ENCODE measurements at places on chromosomes 16 and 17.

DNA sequence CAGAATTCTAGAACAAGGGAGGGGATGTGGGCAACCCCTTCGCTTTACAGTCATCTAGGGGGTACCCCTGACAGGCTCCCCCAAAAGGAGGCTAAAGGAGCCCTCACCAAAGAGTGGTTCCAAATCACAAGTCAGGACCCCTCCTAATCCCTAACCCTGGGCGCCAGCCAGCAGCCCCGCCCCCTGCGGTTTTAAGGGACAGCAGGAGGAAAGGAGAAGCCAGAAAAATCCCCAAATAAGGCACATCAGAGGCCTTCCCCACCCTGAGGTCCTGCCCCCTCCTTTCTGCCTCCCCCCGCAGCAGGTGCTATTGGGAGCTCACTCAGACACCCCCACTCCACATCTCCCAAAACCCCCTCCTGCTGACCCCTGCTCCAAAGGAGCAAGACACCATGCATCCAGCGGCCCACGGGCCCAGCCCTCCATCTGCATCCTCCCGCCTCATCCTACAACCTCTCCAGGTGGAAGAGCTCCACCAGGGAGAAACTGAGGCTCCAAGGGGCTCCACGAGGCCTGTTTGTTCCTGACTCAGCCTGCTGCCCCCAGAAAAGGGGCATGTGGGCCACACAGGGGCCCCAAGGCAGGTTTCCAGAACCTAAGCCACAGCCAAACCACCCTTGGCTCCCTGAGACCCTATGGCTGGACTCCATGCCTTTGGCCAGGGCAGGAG is 93.5 kb downstream of the GOSR1 start:
- DNase-seq: no peak

DNA sequence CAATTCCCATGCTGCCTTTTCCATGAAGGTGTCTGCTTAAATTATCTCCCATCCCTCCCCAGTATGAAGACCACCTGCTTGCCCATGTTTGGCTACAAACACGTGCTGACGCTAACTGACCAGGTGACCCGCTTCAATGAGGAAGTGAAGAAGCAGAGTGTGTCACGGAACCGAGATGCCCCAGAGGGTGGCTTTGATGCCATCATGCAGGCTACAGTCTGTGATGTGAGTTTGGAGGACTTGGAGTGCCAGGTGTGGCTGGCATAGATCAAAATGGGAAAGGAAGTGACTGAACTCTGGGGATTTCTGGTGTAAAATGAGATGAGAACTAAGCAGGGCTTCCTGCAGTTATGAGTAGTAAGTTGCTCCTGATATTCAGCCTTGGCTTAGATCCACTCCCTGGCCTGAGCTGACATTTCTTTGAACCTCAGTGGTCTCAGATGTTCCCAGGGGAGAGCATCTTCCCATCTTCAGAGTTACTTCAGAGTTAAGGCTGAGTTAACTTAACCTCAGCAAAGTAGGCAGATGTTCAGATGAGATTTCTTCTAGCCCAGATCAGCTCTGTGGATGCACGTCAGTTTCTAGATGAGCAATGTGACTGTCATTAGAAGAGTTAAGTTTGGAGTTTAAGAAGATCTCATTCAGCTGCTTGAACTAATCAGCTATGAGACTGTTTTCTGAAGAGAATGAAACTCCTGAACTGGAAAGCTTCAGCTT is 32.7 kb downstream of the ITGB3 start:
- no peak for DNase-seq

DNA sequence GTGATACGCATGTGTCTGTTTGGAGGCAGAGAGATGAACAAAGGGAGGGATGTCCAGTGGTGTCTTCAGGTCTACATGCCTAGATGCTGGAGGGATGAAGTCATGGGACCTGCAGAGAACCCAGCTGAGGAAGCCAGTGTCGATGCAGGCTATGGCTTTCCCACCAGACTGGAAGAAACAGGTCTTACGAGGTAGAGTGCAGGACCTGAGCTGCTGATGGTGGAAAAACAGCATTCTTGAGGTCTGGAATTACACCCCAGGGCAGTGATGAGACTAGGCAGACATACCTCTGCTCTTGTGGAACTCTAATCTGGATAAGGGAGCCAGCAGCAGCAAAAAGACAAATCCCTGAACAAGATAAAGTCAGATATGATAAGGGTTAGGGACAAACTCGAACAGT is 37.4 kb downstream of the ARSG start:
- no peak for DNase-seq

DNA sequence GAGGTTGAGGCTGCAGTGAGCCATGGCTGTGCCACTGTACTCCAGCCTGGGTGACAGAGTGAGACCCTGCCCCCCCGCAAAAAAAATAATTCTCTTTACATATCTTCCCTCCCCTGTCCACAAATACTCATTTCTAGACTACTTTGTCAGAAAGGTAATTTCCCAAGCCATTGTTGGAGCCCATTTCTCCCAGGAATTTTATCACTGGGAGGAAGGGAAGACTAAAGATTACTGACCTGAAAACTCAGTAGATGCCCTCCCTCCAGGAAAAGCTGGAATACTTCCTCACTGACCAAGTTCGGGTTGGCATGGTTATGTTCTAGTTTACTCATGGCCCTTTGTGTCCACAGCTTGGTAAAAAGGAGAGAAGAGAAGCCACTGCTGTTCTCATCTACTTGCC is 4.1 kb downstream of the CALCOCO2 start:
- DNase-seq: no peak

GRCh38 chr17:36939802-36940312 is 2.6 kb downstream of the LHX1 start:
- DNase-seq: no peak

- peak; percentile 20 for DNase-seq
Observed at GRCh38 chr17:2975469-2975958, 87.9 kb downstream of the OR1D5 start.

DNA sequence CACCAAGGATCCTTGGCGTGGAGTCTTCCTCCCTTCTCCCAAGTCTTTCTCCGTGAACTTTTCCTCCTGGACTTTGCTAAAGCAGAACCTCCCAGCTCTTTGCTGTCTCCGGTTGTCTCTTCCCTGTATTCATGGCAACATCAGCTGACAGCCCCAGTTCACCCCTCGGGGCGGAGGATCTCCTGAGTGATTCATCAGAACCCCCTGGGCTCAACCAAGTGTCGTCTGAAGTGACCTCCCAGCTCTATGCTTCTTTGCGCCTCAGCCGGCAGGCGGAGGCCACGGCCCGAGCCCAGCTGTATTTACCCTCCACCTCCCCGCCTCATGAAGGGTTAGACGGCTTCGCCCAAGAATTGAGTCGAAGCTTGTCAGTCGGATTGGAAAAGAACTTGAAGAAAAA is 943 bp downstream of the CNTROB start:
- no peak for DNase-seq

DNA sequence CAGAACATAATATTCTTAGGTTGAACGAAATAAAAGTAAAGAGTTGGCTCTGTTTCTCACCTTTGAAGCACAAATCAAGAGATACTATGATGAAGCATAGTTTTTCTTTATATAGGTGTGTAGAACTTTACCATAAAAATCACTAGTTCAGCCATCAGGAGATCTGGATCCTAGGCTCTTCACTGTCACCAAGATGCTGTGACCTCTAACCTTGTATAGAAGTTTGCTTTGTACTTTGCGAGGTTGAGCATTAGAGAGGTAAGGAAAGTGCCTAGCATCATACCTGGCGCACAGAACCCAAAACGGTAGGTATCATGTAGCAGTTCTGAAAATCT is 553 bp upstream of the CDC6 start:
- DNase-seq: no peak

DNA sequence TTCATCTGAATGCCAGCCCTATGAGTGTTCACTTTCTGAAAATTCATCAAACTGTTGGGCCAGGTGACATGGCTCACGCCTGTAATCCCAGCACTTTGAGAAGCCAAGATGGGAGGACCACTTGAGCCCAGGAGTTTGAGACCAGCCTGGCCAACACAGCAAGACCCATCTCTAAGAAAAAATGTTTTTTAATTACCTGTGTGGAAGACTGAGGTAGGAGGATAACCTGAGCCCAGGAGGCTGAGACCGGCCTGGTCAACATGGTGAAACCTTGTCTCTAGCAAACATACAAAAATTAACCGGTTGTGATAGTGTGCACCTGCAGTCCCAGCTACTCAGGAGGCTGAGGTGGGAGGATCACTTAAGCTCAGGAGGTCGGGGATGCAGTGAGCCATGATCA is 10.3 kb downstream of the MYH11 start:
- DNase-seq: no peak

- DNase-seq: no peak
Observed at GRCh38 chr17:41835800-41836549, at the start of gene NT5C3B. Gene NT5C3B, minus strand, starts transcription at chr17:41836232. Its CDS starts 39 bp downstream, at chr17:41836193.

GRCh38 chr17:58538811-58539409 is 24.5 kb upstream of the MTMR4 start:
- DNase-seq: no peak

DNA sequence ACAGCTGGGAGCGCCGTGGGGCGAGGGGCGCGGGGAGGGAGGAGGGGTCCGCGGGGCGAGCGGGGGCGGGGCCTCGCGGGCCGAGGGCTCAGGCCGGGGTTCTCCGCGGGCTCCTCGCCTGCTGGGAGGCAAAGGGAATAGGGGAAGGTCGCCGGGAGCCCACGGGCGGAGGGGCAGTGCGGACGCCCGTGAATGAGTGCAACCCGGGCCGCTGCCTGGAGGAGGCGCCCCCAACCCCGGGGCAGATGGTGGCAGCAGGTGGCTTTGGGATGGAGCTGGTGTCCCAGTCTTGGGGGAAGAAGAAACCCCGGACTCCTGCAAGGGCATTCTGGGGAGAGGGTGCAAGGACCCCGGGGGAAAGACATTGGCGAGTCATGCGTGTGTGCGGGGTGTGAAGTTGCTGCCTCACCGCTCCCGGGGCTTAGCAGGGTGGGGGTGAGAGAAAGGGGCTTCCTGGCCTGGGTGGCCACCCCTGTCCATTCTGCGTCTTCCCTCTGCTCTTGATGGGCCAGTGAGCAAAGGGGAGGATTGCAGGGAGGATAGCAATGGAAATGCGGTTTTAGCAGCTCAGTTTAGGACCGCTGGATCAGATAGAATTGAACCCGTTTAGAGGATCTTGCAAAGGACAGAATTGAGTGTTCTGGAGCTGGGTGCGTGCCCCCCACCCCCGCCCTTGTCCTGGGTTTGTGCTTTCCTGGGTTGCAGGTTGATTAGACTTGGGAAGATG is 526 bp downstream of the KIAA0513 start:
- no peak for DNase-seq

GRCh38 chr17:50917418-50917743 is 51.2 kb upstream of the TOB1 start:
- no peak for DNase-seq

DNA sequence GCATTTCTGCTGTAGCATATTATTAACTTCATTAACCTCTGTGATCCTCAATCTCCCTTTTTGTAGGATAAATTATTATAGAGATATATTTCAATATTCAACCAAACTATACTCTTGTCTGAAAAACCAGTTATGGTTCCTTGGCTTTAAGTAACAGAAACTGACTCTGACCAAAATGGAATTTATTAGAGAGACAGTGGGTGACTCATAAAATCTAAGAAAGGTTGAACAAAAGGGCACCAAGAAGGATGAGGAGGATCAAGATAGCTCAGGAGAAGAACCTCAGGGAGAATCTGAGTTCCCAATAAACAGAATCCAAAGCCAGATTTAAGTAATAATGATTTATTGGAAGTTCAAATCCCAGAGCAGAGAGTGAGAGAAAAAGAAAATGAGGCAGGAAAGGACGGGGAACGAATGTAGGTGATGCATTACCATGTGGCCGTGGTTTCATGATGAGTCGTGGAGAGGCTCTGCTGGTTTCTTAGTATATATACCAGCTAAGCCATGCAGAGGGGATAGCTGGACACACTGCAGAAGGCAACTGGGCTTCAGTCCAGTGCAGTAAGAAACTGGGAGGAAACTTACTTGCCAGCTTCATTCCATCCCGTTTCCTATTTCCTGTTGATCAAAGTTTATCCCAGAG is 151.5 kb upstream of the GOT2 start:
- no peak for DNase-seq

- DNase-seq: no peak
Observed at GRCh38 chr17:1244606-1245012, 25.6 kb upstream of the BHLHA9 start.

DNA sequence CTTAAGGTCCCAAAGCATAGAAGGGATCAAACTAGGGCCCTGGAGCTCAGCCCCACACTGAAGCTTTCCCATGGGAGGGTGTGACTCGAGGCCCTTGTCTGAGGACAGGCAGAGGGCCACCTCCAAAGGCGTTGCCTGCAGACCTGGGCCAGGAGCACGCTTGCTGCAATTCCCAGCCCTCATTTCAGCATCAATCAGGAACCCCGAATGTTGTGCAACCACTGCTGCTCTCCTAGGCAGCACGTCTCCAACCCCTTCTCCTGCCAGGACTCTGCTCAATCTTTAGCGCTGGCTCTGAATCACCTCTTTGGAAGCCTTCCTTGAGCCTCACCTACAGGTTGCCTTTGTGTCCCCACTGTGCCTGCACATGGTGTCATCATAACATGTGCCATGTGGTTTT is 14.0 kb upstream of the ATP2C2 start:
- DNase-seq: no peak

GRCh38 chr16:88527186-88527936 is 42.8 kb upstream of the ZC3H18 start:
- DNase-seq: no peak

- DNase-seq: no peak
Observed at GRCh38 chr17:17300624-17301568, 2.3 kb upstream of the NT5M start.

- no peak for DNase-seq
Observed at GRCh38 chr16:2485811-2486507, 11.0 kb downstream of the TBC1D24 start.

- no peak for DNase-seq
Observed at GRCh38 chr16:55671974-55672280, 16.1 kb downstream of the SLC6A2 start.

- DNase-seq: no peak
Observed at GRCh38 chr16:51125992-51126391, 25.1 kb downstream of the SALL1 start.

- DNase-seq: no peak
Observed at GRCh38 chr17:76707985-76708807, 2.6 kb downstream of the MXRA7 start.

- no peak for DNase-seq
Observed at GRCh38 chr17:7043182-7043496, 753 bp downstream of the SLC16A11 start.

- DNase-seq: no peak
Observed at GRCh38 chr16:9049241-9049640, 42.2 kb upstream of the HAPSTR1 start.

DNA sequence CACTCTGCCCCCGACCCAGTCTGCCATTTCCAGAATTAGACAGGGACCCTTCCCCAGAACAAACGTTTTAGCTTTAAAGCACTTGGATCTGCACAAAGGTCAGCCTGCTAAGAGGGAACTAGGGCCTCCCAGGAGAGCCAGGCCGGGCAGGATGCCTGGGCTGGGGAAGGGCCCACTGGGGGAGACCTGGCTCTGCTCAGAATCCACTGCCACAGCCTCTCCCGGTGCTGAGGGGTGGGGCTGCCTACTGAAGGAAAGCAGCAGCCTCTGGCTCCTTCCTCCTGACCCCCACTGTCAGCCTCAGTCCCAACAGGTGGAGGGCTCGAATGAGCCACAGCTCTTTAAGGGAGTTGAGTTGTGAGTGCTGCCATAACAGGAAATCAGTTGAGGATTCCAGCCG is 1.7 kb downstream of the YBX2 start:
- no peak for DNase-seq
